ENCODE measurements at places on chromosomes 2 and 18.

- no peak for DNase-seq
These were observed 233.3 kb downstream of the GBX2 start for GRCh38 chr2:235934774-235935484.

DNA sequence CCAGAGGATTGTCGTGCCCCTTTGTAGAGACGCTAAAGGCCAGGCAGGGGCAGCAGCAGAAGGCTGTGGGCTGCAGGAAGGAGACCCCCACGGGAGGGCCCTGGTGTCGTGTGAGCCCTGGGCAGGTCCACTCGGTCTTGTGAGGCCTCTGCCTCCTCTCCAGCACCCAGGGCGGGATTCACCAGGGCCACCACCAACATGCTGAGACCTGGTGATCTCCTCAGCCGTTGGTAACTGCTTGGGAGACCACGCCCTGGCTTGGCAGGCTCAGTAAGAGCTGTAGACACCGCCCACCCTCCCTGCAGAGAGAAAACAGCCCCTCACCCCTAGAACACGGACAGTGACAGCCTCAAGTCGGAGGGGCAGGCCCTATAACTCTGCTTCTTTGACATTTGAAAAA is 21.1 kb downstream of the MBP start:
- no peak for DNase-seq

DNA sequence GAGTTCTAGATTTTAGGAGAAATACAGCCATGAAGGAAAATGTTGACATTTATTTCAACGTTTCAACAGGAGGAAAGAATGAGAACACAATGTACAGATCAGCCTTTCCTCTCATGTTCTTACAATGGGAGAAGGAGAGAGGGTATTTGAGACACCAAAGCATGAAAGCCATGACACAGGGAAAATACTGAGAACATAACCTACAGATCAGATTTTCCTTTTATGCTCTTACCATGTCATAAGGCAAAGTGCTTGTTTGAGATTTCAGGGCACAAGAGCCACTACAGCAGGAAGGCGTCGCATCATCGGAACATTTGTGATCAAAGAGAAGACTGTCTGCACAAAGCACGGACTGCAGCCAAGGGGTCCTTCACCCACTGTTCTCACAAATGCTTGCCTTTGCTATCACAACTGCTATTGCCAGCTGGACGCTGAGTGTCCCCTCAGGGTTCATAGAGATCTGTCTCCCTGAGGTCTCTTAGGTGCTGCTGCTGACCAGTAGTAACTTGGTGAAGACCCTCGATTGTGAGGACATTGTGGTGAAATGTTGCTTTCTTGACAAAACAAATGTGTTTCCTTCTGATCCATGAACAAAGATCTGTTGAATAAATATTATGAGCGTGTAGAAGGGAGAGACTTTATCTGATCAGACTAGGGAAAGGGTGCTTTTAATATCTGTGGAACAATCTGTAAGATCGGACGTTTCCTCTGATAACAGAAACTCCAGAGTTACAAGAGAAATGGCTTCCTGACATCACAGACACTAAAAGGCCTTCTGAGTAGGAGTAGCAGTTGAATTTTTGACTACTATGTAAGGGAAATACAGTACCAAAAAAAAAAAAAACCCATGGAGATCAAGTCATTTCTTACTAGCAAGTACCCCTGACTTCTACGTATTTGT is 6.4 kb upstream of the IL1RL1 start:
- no peak for DNase-seq

DNA sequence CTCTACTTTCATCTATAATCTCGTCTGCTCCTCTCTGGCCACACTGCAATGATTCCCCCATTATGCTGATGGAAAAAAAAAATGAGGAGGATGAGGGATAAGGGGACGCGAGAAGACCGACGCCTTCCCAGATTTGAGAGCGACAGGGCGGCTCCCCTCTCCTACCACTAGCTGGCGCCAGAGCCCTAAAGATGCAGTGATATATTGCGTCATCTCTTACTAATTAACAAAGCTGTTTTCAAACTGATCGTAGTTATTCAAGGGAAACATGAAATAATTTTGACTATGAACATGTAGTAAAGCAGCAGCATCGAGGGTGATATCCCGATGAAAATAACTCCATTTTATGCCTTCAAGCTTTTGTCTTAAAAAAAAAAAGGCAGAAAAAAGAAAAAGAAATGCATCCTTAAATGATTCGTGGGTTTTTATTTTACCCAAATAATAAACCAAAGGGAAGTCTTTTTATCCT is 48.0 kb upstream of the HNRNPA3 start:
- peak; percentile 92 for DNase-seq

- no peak for DNase-seq
These were observed 21.9 kb upstream of the ALPI start for GRCh38 chr2:232434091-232434490.

GRCh38 chr2:100753444-100753843 is 66.5 kb upstream of the NPAS2 start:
- no peak for DNase-seq

DNA sequence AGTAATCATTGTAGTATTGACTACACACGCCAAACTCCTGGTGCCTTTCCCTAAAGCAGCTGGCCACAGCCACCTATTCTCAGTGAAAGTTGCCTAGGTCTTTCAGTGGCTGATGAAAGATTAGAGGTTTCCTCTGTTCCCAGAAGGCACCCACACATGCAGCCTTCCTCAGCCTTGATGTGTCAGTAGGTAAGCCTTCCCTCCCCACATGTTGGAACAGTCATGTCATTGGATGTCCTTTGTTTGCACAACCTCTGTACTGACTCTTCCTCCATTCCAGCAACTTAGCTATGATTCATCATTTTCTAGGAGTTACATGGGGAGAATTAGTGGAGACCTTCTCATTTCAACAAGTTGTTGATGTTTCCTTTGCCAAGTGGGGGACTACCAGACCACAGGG is 630.8 kb upstream of the SLC39A10 start:
- no peak for DNase-seq

Data from SK-N-DZ (cell line).